Central memory CD8-positive, alpha-beta T cell (primary cell): ENCODE measurements at places on chromosomes 5 and 9.

DNA sequence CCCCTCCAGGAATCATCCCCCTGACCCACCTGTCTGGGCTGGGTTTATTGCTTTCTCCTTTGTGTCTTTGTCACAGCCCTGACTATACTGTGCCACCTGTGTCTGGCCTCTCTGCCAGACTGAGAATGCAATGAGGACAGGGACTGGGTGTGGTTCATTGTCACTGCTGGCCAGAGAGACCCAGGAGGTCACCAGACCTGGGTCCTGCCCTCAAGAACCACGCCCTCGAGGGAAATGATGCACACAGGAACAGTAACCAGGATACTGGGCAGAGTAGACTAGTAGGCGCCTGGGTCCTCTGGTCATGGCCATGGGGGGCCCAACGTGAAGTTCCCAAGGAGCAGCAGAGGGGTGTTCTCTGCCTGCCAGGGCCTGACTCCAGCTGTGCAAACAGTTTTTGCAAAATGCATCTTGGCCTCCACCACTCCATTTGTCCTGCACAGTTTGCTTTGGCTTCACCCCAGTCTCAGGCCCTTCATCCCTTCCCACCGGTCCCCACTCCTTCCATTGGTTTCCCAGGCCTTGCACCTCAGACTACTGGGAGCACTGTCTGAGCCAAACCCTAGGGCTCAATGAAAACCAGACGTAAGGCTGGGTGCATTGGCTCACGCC, 17.8 kb downstream of the RGS3 start:
- DNase-seq, result no peak

GRCh38 chr5:83917261-83917908, 196.7 kb upstream of the HAPLN1 start:
- DNase-seq, result no peak

DNA sequence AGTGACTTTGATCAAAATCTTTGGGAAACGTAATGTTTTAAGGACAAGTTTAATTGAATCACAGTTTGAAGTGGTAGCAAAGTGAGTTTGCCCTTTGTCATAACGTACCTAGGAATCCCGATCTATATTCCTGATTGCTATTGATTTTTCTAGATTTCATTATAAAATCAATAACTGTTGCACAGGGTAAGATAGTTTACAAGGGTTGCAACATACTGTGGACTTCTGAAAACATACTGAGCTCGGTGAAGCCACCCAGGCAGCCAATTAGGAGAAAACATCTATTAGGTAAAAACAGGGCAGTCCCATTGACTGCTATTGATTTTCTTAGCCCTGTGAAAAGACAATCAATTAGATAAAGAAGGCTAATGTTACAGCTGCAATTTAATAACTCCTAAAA, 659.9 kb downstream of the ISL1 start:
- no peak for DNase-seq

GRCh38 chr5:71974165-71974564, 133.1 kb upstream of the MAP1B start:
- DNase-seq, result no peak

- DNase-seq, result no peak
Observed at GRCh38 chr9:80447876-80448275, 876.1 kb downstream of the TLE4 start.

- no peak for DNase-seq
Observed at GRCh38 chr5:37858250-37858649, 18.4 kb upstream of the GDNF start.

DNA sequence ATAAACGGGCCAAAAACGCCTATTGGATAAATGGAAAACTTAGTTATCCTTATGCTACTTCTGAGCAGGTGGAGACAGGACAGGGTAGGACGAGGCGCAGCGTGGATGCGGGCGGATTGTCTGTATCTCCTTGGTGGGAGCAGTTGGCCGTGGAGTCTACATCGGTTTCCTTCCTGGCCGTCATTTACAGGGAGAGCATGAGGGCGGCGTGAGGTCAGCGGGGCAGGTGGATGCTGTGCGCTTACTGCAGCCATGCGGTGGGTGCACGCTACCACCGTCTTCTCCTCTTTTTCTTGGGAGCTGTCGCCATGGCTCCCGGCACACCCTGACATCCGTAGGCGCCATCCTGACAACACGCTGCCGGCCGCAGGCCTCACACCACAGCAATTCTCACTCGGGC, 121.3 kb downstream of the ADAMTS2 start:
- DNase-seq, result no peak

- no peak for DNase-seq
Observed at GRCh38 chr5:106380736-106381135, 1290.0 kb downstream of the EFNA5 start.

- DNase-seq, result no peak
Observed at GRCh38 chr5:116576053-116576713, 1.6 kb upstream of the SEMA6A start.

- no peak for DNase-seq
Observed at GRCh38 chr9:97072285-97072776, 33.4 kb upstream of the CTSV start.

DNA sequence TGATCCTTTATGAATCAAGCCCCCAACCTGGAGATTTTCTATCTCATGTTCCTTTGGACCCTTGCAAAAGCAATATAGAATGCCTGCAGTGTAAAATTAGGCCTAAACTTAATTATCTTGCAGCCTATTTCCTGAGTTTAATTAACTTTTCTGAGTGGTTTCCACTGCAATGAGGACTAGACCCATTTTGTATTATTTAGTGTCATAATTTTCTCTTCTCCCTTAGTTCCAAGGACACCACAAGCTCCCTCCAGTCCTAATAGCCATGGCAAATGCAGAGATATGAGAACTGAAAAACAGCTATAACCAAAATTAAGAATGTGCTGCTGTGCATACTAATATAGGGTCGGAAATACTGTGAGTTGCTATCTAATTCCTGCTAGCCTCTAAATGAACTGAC, 90.9 kb upstream of the GRAMD2B start:
- DNase-seq, result no peak

- DNase-seq, result no peak
Observed at GRCh38 chr5:68518286-68518685, 302.7 kb downstream of the PIK3R1 start.

- no peak for DNase-seq
Observed at GRCh38 chr9:89218040-89218928, 39.7 kb upstream of the SHC3 start.

GRCh38 chr5:135194126-135194488, 160.1 kb upstream of the PITX1 start:
- no peak for DNase-seq

GRCh38 chr5:173114536-173114935, 29.8 kb upstream of the BNIP1 start:
- no peak for DNase-seq

DNA sequence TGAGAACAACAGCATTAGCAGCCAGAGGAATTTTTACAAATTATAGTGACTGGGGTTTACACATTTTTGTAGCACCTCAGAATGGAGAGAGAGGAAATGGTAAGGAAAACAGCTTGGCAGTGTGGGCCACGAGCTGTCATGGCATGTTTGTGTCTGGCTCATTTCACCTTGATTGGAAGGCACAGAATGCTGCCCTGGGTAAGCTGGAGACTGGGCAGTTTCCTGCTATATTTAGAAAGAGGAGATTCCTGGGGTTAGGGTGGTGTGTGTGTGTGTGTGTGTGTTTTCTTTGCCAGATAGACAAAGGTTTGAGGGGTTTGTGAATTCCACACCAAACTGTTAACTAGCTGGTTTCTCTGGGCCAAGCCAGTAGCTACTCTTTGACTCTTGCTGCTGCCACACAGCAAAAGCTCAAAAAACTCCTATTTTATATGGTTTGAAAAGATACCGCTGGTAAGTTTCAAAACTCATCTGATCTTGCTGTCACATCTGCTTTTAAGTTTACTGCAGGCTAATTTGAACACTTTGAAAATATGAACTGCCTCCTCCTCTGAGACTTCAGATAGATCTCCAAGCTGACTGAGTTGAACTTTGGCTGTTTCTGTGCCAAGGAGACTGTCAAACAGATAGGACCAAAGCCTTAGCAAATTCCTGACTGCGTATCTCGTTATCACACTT, 9.1 kb downstream of the ARHGAP26 start:
- no peak for DNase-seq
